Subcutaneous preadipocyte (primary cell): ENCODE measurements at places on chromosomes 2 and 18. TPM values are rescaled to one million over a fixed set of nuclear protein-coding genes. Genes with fewer than 3 reads are reported as not detected.

The PPP4R1 gene
- 58.8 and 99.5 TPM in 2 replicates for total RNA-seq

The CCT7 gene
- total RNA-seq = 326 and 375 TPM in 2 replicates

The MEIS1 gene
- total RNA-seq = 15.8 and 17.6 TPM in 2 replicates

The SLC4A5 gene
- total RNA-seq = under 0.01 and 1.5 TPM in 2 replicates

The GATA6 gene
- 1.5 and 1.8 TPM in 2 replicates for total RNA-seq

The ATOH8 gene
- 5.5 and 7.7 TPM in 2 replicates for total RNA-seq

The DSEL gene
- 71.7 and 119 TPM in 2 replicates for total RNA-seq

The DNAJB2 gene
- 20.7 and 22.4 TPM in 2 replicates for total RNA-seq

The SOCS6 gene
- total RNA-seq = 26.1 and 50.6 TPM in 2 replicates

The EVA1A gene
- total RNA-seq = 3.3 and 18.2 TPM in 2 replicates

The CTAGE1 gene
- total RNA-seq = not detected in 2 replicates

The SAG gene
- total RNA-seq = not detected in 2 replicates

The REG3A gene
- total RNA-seq = not detected in 2 replicates

The TXNDC9 gene
- total RNA-seq = 64.5 and 68.3 TPM in 2 replicates

The SERPINB10 gene
- 0.20 TPM in 1 of 2 replicates, not detected in the other for total RNA-seq

The PAX8 gene
- 2.9 and 6.6 TPM in 2 replicates for total RNA-seq

The SPP2 gene
- total RNA-seq = not detected in 2 replicates

The ASAP2 gene
- total RNA-seq = 39.3 and 59.0 TPM in 2 replicates

The TBR1 gene
- under 0.01 TPM in 2 replicates for total RNA-seq

The COL4A4 gene
- under 0.01 TPM in 2 replicates for total RNA-seq

The PPP3R1 gene
- 18.4 and 22.9 TPM in 2 replicates for total RNA-seq

The HOXD9 gene
- 0.37 and 0.78 TPM in 2 replicates for total RNA-seq

The PRSS56 gene
- total RNA-seq = not detected in 2 replicates
